ENCODE measurements at places on chromosomes 5 and 9. TPM values are rescaled to one million over a fixed set of nuclear protein-coding genes. Genes with fewer than 3 reads are reported as not detected.

GRCh38 chr5:156486394-156487238 is 159.7 kb downstream of the SGCD start:
- DNase-seq: no peak

DNA sequence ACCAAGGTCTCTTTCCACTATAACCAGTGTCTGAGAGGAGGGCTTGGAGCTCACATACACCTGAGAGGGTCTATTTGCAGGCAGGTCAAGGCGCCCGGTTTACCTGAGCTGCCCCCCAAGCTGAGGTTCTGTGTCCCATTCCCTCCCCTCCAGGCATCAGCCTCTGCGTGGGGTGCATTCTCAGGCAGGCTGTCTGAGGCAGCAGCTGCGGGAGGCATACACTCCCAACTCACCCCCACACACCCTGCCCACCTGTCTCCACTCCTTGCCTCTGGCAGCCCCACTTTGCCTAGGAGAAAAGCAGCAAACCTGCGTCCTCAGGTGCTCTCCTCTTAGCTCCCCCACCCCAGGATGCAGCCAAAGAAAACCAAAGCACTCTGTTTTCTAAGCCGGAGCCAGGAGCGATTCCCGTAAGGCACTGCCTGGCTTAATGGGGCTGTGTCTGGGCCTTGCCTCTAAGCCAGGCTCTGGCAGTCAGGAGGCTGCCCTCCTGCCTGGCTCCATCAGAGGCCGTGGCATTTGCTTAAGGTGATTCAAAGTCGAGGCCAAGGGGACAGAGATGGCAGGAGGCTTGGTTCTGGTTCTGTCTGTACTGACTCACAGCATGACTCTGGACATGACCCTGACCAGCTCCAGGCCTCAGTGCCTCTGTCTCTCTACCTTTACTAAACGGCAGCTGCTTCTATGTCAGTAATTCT is 139.2 kb upstream of the TRIM32 start:
- DNase-seq: peak; percentile 16

Gene WDR31
- total RNA-seq: 0.32 TPM

DNA sequence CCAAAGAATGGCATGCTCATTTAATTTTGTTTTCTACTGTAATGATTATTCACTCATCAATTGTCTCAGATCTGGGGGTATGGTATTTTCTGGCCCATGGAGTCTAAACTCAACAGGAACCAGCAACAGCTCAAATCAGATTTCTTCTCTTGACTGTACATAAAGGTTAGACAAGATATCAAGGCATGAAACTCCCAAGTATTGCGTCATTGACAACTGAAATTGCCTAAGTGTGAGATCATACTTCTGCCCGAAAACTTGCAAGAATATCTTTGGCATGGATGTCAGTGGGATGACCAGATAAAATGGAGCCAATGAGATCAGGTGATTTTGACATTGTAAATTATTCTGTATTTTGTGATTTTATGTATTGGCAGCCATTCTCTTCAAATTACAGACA is 141.7 kb upstream of the STK32A start:
- peak; percentile 36 for DNase-seq

Gene PTPRD
- 7.1 TPM for total RNA-seq

DNA sequence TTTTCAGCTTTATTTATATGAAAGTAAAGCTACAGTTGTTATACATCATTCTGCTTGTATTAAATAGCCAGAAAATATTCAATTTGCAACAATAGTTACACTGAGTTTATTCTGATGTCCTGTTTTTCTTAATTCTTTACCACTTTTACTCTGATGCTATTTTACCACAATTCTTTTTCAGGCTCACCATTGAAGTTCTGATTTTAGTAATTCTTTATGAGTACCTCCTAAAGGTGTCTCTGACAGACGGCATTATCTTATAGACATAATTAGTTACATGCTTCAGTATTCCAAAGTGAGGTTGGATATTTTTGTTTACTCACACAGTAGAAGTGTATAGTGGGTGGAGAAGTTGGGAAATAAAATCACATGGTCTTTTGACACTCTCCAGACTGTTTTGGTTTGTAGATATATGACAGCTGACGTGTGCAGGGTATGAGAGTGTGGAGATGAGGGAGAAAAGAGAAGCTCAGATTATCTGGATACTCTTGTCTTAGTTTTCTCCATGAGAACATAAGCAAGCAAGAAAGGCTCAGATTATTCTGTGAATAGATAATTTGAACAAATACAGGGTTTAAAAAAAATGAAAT is 97.4 kb downstream of the FBXO4 start:
- peak; percentile 9 for DNase-seq

DNA sequence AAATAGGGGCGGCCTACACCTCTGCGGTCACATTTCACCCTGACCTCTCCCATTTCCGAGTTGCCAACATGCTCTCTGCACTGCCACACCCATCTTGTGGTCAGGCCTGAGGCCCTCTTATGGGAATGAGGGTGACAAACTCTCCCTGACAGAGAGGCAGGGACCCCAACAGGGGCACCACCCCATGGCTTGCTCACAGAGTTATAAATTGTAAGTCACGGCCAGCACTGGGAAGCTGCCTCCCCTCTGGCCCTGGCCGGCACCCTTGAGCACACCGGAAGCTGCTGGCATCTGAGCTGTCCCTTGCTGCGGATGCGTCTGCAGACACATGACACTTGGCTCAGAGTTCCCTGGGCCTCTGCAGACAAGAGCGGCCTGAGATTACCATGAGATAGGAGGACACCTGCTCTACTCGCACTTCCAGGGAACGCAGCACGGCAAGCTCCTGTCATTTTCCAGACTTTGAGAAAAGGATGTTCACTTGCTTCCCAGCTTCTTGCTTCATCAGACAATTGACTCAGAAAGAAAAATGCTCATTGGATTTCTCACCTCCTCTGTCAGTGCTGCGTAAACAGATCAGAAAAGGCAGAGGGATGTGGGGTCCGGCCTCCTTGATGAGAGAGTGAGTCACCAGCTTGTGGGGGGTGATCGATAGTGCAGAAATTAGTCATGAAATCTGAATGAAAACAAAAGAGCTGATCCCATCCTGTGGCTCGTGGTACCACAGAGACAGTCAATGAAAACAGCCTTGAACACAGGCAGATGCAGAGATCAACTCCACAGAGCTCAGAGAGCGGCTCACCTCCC is 269.8 kb downstream of the SYK start:
- DNase-seq: peak; percentile 91

DNA sequence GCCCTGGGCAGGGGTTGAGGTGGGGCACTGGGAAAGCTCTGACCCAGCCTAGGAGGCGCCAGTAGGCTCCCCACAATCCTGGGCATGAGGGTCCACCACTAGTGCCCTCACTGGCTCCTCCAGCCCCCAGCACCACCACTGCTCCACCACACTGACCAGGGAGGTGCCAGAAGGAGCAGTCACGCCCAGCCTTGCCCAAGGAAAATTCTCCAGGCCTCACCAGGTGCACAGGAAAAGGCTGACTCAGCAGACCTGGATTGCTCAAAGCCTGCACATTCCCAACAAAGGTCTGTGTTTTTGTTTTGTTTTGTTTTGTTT is 62.9 kb downstream of the ZNF354C start:
- DNase-seq: no peak

GRCh38 chr5:179530069-179530998 is 20.0 kb upstream of the RUFY1 start:
- DNase-seq: peak; percentile 37

- no peak for DNase-seq
Observed at GRCh38 chr5:168291964-168292785, 730 bp downstream of the WWC1 start.

GRCh38 chr5:130693509-130693908 is 471.5 kb downstream of the HINT1 start:
- peak; percentile 9 for DNase-seq

Gene EPB41L4B
- total RNA-seq: 0.32 TPM

- peak; percentile 58 for DNase-seq
Observed at GRCh38 chr9:133897675-133898074, 94.4 kb downstream of the VAV2 start.

GRCh38 chr9:137647096-137647714 is 28.4 kb downstream of the EHMT1 start:
- no peak for DNase-seq

Gene CEP72
- total RNA-seq: 3.2 TPM

Gene CTXN3
- not detected for total RNA-seq

GRCh38 chr5:175448276-175448675 is 4.3 kb upstream of the DRD1 start:
- no peak for DNase-seq

DNA sequence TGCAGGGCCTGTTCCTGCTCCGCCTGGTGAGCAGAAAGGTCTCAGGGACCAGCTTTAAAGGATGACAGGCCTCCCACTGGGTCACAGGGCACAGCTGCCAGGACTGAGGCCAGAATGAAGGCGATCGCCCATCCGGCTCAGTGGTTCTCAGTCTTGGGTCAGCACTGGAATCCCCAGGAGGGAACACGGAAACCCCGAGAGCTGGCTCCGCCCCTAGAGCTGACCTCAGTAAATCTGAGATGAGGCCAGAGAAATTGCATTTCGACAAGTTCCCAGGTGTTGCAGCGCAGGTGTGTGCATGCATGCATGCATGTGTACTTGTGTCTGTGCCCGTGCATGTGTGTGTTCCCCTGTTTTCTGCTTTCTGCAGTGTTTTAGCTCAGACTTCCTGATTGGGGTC is 47.2 kb upstream of the KCNMB1 start:
- no peak for DNase-seq

Gene PDCD1LG2
- total RNA-seq: 59.6 TPM

- DNase-seq: no peak
Observed at GRCh38 chr5:99911971-99912370, 623.2 kb upstream of the FAM174A start.

DNA sequence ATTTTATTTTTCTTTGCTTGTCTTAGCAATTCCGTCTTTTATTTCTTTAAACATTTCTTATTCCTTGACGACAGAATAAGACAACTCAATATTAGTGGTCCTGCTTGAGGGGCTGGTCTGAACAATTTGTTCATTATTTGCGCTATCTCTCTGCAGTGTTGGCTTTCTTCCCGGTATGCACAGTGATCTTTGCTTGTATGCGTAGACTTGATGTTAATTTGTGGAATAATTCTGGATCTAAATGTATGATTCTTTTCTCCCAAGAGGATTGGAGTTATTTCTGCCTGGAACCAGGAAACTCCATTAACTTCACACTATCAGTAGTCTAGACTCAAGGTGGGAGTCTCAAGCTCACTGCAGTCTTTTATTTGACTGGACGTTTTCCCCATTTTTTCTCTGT is 80.4 kb downstream of the KDM4C start:
- DNase-seq: no peak

DNA sequence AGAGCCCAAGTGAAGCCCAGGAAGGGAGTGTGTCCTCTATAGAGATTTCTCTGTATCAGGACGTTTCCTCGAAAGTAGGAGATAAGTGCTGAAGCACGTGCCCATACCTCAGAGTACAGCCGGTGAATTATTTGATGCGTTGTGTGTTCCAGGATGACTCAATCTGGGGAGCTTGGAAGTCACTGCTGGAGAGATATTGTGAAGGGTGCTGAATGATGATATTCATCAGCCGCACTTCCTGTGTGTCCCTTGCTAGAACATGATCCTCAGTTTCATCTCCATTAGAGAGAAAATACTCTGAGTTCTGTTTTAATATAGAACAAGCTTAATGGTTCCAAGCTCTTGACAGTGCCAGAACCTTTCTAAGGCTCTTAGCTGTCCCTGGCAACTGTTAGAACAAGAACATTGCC is 402.3 kb upstream of the ADAMTSL1 start:
- DNase-seq: peak; percentile 6

- no peak for DNase-seq
Observed at GRCh38 chr5:90547072-90547536, 11.5 kb upstream of the ADGRV1 start.

Gene PCDHA8
- total RNA-seq: under 0.01 TPM

Gene LCN9
- not detected for total RNA-seq

- no peak for DNase-seq
Observed at GRCh38 chr5:150361301-150361700, 3.8 kb downstream of the TCOF1 start.

DNA sequence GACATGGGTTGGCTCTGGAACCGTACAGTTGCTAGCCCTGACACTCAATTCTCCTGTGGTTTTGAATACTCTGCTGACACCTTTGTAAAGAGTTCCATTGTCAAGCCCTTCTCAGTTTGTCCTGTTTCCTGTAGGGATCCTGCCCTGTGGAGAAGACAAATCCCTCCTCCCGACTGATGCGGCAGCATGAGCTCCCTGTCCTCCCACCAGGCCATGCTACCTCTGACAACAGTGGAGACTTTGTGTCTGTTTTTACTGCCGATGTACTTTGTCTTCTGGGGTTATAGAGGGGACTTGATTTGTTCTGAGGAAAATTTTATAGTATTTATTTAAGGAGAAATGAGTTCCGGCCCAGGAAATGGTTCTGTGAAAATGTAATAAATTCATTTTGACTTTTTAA is 57.8 kb downstream of the PRLR start:
- DNase-seq: no peak

Gene OLFML2A
- total RNA-seq: 5.5 TPM

GRCh38 chr5:116375926-116376325 is 198.7 kb downstream of the SEMA6A start:
- no peak for DNase-seq

DNA sequence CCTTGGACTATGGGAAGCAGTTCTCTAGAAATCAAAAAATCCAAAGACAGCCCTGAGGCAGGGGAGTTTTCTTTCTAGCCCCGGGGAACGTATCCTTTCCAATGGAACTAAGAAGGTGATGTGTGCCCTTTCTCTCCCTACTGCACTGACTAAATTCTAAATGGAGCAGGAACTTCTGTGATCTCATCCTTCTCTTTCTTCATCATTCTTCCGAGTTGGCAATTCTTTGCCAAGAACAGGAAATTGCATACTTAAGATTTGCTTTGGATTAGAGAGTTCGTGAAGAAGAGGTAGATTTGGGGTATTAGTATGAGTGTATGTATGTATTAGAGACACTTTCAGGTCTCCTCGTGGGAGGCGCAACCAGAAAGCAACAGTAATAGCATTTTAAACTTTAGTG is 178.0 kb upstream of the PIK3R1 start:
- no peak for DNase-seq

GRCh38 chr9:19660019-19660418 is 128.8 kb downstream of the SLC24A2 start:
- no peak for DNase-seq

- DNase-seq: peak; percentile 96
Observed at GRCh38 chr5:68419637-68420452, 204.3 kb downstream of the PIK3R1 start.

DNA sequence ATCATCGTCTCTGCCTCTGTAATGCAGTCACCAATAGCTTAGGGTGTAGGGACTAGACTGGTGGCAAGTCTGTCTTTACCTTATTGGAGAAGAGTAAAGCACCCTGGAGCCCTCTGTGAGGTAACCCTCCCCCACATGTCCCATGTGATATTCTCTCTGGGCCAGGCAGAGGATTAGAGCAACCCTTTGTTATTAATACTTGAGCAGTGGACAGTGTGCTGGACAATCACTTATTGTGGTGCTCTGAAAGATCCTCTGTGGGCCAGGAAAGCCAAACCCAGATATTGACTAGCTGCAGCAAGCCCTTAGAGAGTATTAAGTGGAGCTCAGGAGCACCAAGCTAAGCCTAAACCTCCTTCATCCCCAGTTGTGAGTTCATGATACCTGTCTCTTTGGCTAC is 139.7 kb upstream of the RUSC2 start:
- DNase-seq: no peak

Gene CDO1
- 0.32 TPM for total RNA-seq

DNA sequence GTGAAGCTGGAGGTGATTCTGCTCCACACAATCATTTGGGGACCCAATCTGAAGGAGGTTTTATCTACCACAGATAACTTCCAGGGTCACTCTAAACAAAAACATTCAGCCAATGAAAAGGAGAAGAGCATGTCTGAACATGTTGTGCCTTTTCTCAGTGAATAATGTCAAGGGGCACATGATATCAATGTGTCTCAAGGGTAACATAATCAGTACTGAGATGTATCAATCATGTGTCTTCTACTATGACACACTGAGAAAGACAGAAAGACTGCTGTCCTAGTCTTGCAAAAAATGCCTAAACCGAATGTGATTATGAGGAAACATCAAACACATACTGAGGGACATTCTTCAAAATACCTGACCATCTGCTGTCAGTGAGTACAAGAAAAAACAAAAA is 25.4 kb upstream of the RASA1 start:
- no peak for DNase-seq
